Cerebellar cortex (tissue), 1 donor: ENCODE measurements at places on chromosomes 4 and X.

DNA sequence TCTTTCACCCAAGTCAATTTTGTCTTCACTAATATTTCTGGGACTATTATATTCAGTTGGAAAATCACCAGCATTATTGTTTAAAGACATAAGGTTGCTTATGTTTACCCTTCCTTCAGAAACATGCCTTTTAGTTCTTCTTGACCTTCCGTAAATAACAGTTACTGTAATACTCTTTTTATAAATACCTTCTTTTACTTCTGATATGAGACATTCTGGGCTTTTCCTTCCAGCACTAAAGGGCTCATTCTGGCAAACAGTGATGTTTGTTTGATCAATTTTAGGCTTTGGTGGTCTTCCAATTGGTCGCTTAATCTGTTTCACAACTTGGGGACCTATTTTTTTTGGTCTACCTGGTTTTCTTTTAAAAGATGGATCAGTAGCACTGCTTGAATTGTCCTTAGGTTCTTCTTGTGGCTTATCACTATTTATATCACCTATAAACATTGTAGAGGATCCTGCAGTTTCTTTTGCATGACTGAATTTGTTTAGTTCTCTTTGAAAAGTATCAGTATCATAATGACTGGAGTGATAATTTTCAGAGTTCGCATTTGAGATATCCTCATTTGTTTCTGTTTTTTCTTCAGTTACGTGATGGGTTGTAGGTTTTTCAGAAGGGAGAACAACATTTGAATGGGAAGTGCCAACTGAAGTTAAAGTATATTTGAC is 64.8 kb downstream of the NCAPG start:
- no peak for DNase-seq

DNA sequence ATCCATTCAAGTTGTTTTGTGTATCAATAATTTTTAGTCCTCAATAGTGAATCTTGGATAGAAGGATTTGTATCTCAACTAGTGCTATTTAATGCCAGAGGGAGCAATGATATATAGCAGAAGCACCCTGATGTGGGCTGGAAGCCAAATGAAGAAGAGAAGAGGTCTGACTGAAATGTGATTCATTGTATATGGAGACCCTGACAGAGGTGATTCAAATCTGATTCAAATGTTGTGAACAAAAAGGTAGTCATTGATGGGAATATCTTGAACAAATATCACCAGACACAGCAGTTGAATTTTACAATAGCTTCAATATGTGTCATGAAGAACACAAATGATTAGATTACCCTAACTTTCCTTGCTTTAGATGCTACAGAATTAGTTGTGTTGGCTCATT is 27.5 kb upstream of the SULT1B1 start:
- no peak for DNase-seq

DNA sequence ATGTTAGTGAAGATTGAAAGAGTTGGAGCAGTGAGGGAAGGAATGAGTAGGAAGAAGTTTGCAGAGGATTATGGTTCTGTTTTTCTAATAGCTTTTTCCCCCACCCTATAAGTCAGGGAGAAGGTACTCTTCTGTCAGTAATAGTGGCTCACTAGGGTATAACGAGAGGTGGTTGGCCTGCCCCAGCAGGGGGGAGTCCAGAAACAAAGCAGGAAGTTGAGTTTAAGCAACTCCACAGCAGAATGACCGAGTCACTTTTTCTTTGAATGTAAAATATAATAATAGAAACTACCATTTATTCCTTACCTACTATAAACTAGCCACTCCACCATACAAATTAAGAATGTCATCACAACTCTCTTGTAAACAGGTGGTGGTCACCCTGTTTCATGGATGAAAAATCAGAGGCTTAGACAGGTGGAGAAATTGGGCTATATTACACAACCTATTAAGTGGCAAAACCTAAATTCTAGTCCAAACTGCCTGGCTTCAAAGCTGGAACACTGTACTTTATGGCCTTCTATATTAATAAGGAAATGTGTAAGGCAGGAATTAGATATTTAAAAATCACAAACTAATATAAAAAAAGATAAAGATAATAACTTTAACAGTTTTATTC is 21.9 kb downstream of the AP1AR start:
- DNase-seq = no peak

- DNase-seq = no peak
Measured at GRCh38 chr4:25838526-25838925, 24.3 kb downstream of the SEL1L3 start.
